ENCODE measurements at places on chromosomes 5 and 9.

DNA sequence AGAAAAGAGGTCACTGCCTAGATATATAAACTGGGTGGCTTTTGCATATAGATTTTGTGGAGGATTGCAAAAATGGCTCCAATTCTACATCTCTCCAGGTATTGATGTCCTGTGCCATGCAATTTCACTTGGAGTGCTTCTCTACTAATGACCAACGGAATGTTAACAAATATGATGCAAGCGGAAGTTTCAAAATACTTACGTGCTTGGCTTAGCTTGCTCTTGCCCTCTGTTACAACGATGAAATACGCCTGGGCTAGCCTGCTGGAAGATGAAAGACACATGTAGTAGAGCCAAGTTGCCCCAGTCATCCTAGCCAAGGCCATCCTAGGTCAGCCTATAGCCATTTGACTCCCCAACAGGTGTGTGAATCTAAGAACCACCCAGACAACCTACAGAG, 3.6 kb upstream of the POC5 start:
- DNase-seq: no peak

GRCh38 chr5:35359859-35360258, 129.6 kb upstream of the PRLR start:
- DNase-seq: no peak

GRCh38 chr5:148230240-148230639, 8.1 kb upstream of the MARCOL start:
- DNase-seq: no peak

DNA sequence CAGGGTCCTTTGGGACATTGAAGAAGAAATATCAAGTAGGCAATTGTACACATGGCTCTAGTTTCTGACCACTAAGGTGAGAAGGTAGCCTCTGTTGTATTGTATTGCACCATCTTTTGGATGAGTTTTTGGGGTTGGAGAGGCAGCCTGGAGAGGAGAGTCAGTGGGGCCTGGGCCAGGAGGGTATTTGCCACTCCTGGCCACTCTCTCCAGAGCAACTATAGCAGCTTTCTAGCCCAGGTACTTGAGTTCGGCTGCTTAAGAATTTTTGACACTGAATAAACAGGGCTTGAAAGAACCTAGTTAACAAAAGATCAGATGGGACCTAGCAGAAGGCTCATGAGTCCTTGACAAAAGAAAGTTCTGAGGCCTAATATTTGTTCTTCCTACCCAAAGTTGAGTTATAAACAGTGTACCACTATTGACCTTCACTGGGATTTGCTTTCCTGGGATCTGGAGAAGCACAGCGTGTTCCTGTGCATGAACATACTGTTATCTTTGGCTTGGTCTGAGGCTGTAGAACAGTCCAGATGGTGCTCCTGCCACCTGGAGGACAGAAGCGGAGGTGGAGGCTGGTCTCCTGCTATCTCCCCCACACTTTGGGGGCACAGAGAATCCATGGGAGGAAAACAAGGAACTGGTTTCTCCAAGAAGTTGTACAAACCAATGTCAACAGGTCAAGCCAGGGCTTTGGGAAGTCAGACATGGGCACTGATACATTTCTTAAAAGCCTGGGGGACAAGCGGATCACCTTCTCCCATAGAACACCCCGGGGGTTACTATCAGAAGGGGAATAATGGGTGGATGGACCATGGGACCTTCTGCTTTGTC, 110.4 kb upstream of the LIFR start:
- DNase-seq: peak; percentile 69

DNA sequence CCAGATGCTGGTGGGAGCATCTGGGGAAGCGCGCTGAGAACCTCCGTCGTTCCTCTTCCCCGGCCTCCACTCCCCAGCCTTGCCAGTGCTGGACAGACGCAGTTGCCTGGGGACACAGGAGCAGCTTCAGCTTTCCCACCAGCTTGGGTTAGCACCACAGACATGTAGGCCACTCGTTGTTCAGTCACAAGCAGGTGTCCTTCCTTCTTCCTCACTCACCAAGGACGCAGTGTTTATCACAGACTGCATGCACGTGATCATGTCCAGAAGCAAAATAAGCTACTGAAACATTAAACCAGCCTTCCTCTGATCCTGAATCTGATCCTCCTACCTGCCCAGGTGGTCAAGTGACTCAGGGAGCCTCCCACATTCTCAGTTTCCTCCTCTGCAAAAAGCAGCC, 232.9 kb downstream of the SYK start:
- peak; percentile 79 for DNase-seq

DNA sequence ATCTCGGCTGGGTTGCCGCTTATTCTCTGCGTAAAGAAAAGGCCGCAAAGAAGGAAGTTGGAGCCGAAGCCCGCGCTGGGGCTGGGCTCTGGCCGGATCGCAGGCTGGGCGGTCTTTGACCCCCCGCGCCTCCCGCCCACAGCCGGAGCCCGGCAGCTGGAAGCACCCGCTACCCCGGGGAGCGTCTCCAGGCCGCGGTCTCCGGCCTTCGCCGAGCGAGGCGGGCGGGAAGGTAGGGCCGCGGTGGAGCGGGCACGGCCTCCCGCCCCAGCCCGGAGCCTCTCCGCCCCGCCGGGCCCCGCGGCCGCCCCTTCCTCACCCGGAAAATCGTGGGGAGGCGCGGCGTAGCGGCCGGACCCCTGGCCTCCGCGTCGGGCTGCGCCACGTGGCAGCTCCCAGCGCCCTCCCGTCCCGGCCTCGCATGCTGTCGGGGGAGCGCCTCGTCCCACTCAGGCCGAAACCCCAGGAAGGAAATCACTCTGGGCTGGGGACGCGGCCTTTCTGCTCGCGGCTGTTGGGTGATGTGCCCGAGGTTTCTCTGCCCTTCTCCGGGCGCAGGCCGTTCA, 12.0 kb downstream of the FOXD1 start:
- DNase-seq: no peak

GRCh38 chr5:173556142-173557028, 60.1 kb downstream of the BOD1 start:
- DNase-seq: no peak

- no peak for DNase-seq
Observed at GRCh38 chr5:132498152-132498551, 7.6 kb upstream of the IRF1 start.
